ENCODE measurements at places on chromosomes 7 and 10. TPM values are rescaled to one million over a fixed set of nuclear protein-coding genes. Genes with fewer than 3 reads are reported as not detected.

GCK gene
- not detected for total RNA-seq

CHST12 gene
- 11.8 TPM for total RNA-seq

BTRC gene
- total RNA-seq = 11.9 TPM

KCTD7 gene
- 3.7 TPM for total RNA-seq

SGCE gene
- total RNA-seq = 0.38 TPM

DNAH11 gene
- 7.4 TPM for total RNA-seq

CSTF2T gene
- 15.3 TPM for total RNA-seq

RBP3 gene
- not detected for total RNA-seq

CUBN gene
- total RNA-seq = 0.76 TPM

CYP26A1 gene
- total RNA-seq = not detected

CLDN4 gene
- 436 TPM for total RNA-seq

FOXI2 gene
- total RNA-seq = 0.64 TPM

SHTN1 gene
- total RNA-seq = 11.1 TPM

LAMB1 gene
- 22.5 TPM for total RNA-seq

Data from esophagus squamous epithelium (tissue), 5 donors.